ENCODE measurements at places on chromosomes 3 and 15.

GRCh38 chr3:33287672-33288282 lies 10.5 kb downstream of the FBXL2 start:
- DNase-seq = no peak

- peak; percentile 93 for DNase-seq
Measured at GRCh38 chr3:48472923-48473616, 26.5 kb downstream of the ATRIP start.

DNA sequence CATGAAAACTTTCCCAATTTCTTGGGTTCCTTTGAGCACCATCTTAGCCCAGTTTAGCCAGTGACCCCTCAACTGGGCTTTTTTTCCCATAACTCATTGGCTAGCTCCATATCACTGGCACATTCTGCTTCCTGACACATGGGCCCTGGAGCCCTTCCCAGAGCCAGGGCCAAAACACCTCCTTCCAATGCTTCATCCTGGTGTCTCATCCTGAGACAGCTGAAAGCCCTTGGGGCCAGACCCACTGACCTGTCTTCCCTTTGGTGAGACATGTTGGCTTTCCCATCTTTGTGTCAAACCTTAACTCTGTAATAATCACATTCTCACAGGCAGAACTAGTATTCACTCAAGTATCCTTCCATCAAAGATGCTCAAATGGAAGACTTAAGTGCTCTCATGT lies 82.6 kb upstream of the SMAD3 start:
- no peak for DNase-seq

GRCh38 chr15:59274126-59274970 lies 67.7 kb downstream of the LDHAL6B start:
- DNase-seq = no peak

GRCh38 chr3:150005243-150006112 lies 34.8 kb upstream of the PFN2 start:
- DNase-seq = no peak

DNA sequence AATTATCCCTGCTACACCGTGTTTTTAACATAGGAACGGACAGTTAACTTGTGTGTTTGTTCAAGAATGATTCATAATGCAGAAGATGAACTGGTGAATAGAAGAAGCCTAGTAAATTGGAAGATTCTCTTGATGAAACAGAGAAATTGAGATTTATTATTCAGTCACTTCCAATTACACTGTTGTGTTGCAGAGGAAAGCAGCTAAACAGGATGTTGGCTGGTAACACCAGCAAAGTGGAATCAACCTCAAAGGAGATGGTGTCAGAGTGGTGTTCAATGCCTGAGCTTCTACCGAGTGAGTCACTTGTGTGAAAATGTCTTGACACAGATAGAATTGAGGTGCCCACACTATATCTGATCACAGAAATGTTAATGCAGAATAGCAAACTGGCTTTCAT lies 399.6 kb downstream of the LPP start:
- DNase-seq = no peak

- DNase-seq = no peak
Measured at GRCh38 chr15:92288755-92289154, 104.9 kb upstream of the ST8SIA2 start.

Data from stimulated activated CD8-positive, alpha-beta memory T cell treated with anti-CD3 and anti-CD28 coated beads, Interleukin-2, amount 100 ng/mL, for 1 hour (primary cell).